ENCODE measurements at places on chromosomes 6 and 20.

- DNase-seq: no peak
These were observed 56.0 kb downstream of the IRF4 start for GRCh38 chr6:447381-448165.

DNA sequence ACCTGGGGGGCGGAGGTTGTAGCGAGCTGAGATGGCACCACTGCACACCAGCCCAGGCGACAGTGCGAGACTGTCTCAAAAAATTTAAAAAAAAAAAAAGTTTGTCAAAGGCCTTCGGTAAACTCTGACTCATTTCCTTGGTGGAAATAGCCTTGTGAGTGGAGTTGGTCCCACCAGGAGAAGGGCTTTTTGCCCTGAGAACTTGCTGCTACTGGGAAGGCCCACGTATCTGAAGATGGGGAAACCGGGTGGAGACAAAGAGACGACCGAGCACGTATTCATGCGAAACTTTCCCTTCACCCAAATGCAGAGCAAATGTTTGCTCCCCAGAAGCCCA lies 51.7 kb downstream of the SLC22A23 start:
- DNase-seq: no peak

DNA sequence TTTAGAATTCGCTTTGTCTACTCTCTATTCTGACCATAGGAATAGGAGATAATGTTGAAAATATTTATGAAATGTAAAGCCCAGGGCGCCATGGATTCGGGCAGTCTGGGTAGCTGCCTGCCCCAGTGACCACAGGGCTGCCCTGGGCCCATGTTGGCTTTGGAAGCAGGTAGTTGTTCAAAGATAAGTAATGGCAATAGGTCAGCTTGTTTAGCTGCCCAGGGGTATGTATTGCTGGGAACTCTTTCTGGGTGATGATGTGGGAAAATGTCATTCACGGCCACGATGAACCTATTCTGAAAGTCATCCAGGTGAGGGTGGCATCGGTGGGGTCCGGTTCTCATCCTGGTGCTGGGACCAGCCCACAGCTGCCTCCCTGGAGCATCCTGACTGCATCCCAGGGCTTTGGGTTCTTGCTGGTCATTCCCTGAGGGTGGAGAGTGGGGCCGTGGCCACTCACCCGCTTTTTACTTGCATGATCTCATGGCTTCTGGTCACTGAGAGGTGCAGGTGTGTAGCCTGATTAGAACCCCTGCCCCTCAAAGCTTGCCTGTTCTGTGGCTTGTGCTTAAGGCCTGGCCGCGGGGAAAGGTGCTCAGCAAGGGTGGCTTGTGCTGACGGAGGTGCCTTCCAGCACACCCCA lies 102.8 kb downstream of the ERMARD start:
- no peak for DNase-seq

- no peak for DNase-seq
These were observed 191.7 kb upstream of the LAMP5 start for GRCh38 chr20:9322661-9323060.

GRCh38 chr20:63303095-63303666 lies 10.2 kb downstream of the COL20A1 start:
- no peak for DNase-seq

- DNase-seq: no peak
These were observed 75.5 kb downstream of the NOL4L start for GRCh38 chr20:32509639-32510066.

- no peak for DNase-seq
These were observed 77.6 kb downstream of the TRERF1 start for GRCh38 chr6:42374018-42374669.

GRCh38 chr6:161798844-161799394 lies 525.1 kb upstream of the AGPAT4 start:
- no peak for DNase-seq

DNA sequence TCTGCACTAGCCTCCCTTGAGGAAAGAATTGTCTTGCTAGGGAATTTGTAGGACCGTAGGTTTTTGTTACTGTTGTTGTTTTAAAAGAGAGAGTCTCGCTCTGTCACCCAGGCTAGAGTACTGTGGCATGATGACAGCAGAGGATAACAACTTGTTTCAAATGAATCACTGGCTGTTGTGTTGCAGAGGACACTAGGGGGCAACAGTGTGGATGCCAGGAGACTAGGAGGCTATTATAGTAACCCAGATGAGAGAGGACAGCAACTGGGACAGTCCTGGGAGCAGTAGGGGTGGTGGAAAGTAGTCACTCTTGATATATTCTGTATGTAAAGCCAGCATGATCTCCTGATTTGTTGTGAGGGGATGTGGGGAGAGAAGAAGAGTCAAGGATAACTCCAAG lies 41.8 kb upstream of the LAMA4 start:
- DNase-seq: peak; percentile 47

DNA sequence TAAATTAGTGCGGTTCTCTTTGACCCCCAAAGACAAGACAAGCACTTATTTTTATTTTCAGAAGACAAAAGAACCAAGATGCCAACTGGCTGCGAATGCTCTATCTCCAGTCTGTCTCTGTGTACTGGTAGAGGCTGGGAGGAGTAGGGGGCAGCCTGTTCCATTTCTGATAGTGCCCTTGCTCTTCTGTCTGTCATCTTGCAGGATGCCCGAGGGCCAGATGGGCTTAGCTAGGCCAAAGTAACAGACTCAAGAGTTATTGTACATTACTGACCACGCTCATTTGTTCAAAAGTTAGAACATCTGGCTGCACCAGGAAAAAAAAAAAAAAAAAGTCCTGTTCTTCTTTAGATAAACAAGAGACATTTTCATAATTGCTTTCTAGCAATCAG lies 198.1 kb upstream of the UST start:
- DNase-seq: no peak
